Prostate gland (tissue), 2 donors: ENCODE measurements at places on chromosomes 3 and 15. TPM values are rescaled to one million over a fixed set of nuclear protein-coding genes. Genes with fewer than 3 reads are reported as not detected.

The PAQR5 gene
- total RNA-seq, result 0.17 TPM

The LRRK1 gene
- 18.6 TPM for total RNA-seq

The SIDT1 gene
- total RNA-seq, result 31.2 TPM

- DNase-seq, result no peak
Measured at GRCh38 chr3:61117045-61117898, 134.0 kb downstream of the FHIT start.

DNA sequence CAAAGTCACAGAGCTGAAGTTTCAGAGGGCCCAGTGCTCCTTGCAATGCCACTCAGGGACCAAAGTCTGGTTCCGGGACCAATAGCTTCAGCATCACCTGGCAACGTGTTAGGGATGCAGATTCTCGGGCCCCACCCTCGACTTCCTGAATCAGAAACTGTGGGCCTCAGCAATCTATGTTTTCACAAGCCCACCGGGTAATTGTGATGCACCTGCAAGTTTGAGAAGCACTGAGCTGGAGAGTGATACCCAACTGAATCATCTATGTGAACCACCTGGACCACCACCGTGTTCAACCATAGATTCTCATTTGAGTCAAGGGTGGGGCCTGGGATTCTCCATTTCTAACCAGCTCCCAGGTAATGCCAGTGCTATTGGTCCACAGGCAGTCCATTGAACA lies 55.7 kb downstream of the CORO2B start:
- no peak for DNase-seq
